CD4-positive, alpha-beta T cell treated with Interleukin-6 at 100 ng/mL for 8 hours (primary cell): ENCODE measurements at places on chromosomes 13 and 19.
A peak's percentile ranks its signal among the peaks of the same experiment; 100 is the strongest.

GRCh38 chr13:26200811-26201210, 21.3 kb downstream of the RNF6 start:
- DNase-seq, result no peak

DNA sequence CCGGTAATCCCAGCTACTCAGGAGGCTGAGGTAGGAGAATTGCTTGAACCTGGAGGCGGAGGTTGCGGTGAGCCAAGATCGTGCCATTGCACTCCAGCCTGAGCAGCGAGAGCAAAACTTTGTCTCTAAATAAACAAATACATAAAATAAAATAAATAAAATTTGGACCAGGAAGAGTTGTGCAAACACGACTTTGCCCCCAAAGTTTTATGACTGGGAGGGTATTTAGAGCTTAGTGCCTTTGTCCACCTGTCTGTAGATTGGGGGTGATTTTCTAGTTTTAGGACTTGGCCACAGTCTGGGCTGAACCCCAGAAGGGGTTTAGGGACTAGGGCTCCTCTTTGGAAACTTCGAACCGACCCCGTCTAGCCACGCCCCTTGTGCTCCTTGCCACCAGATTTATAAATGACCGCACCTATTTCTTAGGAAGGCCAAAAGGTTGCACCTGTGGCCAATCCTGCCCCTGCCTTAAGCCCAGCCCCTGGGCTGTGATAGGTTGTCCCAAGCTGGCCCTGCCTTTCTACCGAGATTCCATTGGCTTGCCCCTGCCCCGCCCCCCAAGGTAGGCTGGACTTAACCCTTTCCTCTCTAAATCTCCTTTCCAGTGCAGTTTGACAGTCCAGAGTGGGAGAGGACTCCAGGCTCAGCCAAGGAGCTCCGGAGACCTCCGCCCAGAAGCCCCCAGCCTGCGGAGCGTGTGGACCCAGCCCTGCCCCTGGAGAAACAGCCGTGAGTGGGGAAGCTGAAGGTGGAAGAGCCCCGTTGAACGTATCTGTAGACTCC, 5.3 kb downstream of the SHD start:
- no peak for DNase-seq

DNA sequence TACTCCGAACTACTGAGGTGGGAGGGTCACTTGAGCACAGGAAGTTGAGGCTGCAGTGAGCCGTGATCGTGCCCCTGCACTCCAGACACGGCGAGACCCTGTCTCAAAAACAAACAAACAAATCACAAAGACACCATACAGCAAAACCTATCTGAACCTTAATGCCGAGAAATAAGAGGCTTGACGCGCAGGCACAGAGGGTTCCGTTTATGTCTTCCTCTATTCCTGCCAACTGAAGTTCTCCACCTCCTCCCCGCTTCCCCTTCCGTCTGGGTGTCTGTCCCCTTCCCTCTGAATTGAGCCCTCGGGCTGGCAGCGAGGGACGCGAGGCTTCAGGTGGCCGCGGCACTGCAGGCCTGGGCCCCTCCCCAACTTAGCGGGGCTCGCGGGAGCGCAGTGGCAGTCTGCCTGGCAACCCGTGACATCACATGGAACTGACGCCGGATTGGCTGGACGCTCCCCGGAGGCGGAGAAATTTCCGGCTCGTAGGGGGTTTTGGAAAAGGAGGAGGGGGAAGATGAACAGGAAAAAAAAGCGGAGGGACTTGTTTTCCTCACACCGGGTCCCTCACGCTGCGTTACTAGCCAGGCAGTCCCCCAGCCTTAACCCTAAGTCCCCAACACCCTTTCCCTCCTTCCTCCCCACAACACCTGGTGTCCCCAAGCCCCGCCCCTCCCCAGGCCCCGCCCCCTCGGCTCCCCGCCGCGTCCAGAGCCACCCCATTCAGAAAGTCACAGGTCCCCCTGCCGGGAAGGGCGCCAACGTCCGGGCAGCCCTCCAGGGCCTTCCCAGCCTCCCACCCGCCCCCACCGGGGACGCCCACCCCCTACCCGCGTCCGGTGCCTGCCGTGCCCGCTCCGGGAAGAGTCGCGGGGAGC, 1.1 kb upstream of the MYBPC2 start:
- peak; percentile 81 for DNase-seq

DNA sequence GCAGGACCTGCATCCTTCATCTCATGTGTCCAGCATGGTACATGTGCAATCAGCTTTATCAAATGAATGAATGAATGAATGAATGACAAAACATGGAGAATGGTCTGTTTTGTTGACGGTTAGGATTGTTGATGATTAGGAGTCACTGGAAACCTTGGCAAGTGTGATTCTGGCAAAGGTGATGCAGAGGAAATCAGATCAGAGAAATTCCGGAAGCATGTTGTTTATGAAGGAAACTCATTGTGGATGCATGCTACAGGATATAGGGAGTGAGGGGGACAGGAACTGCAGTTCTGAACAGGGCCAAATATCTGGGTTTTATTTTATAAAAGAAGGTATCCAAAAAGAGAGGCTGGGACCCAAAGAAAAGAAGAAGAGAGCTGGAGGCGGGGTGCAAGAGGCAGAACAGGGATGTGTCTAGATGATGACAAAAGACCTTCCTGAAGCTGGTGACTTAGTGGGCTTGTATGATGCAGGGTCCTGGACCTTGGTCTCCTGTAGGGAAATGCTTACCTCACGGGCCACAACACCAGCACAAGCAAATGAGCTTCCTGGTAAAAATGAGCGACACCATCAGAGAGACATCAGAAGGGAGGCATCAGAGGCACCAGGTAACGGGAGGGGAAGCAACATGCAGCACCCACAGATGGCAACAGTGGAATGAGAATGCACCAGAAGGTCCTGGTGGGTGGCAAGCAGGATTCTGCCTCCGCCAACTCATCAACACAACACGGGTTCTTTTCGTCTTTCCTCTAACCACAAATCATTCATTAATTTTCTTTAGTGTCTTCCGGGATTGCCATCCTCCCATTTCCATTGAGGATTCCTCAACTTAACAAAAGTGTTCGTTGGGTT, 159.6 kb downstream of the FOXO1 start:
- DNase-seq, result no peak
